ENCODE measurements at places on chromosomes 13 and 19.

DNA sequence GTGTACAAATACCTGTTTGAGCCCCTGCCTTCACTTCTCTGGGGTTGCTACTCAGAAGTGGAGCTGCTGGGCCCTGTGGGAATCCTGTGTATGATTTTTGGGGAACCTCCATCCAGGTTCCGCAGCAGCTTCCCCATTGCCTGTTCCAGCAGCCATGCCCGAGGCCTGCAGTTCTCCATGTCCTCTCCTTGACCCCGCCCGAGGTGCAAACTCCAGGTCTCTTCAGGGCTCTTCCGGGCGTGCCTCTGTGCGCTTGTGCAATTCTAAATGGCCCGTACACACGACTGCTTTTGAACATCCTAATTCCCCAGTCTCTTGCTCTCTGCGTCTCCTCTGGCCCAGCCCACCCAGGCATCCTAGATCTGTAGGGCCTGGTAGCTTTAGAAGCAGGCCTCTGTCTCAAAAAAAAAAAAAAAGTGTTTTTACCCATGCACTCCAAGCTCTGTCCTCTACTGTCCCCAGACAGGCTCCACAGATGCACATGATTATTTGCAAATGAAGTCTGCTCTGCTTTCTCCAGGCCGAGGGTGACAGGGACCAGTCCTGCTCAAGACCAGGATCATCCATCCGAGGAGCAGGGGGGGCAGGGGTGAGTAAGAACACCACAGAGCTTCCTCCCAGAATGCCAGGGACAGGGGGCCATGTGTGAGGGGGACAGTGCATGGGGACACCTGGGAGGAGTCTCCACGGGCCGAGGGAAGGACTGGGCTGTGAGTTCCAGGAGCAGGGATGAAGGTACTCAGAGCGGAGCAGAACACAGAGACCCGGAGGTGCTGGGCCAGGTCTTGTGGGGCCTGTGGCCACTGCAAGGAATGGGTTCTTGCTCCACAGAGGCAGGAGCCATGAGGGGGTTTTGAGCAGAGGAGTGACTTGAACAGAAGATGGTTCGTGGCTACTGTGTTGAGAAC, 51.7 kb downstream of the SLC7A9 start:
- no peak for DNase-seq

DNA sequence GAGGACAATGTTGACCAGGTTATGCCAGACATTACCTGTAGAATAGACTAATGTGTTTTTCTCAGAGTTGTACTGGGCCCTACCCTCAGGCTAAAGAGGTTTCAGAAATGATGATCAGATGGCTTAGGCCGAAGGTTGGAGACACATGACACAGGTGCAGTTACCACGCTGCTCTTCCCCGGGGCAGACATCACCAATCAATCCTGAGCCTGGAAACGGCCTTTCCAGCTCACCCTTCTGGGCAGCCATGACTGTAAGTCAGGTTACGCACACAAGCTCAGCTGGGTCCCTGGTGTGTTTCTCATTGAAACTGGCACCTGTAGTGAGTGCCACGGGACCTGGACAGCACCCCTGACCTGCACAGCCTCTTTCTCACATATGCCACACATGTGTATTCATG, 299.3 kb downstream of the UQCRFS1 start:
- DNase-seq, result no peak

DNA sequence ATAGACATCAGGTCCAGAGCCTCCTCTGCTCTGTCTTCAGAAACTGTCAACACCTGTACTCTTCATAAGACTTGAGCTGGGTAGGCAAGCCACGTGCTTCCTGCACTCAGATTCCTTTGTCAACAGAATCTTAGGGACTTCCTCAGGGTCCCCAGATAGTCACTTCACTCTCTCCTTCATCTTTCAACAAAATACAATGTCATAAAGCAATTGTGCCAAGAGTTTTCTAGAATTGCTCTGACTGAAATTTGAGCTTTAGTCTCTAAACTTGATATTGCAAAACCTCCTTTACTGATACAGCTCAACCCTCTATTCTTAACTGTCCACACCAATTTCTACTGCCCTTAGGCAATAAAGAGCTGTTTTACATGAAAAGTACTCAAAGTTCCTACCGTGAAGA, 179.9 kb downstream of the IRS2 start:
- DNase-seq, result no peak

DNA sequence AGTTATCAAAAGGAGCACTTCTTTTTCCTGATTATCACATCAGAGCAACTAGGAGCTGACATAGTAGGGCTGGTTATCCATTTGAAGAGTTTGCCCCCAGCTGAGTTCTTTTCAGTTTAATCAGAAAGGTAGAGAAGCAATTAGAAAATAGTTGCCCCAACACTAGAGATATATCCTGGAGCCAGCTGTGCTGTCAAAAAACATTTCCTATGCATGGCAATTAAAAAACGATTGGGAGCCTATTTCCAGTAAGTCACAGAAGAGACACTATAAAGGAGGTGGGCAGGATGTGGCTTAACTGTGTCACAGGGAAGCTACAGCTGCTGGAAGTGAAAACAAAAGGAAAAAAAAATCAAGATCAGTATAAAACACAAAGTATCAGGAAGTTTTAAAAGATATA, 155.7 kb upstream of the SLITRK1 start:
- no peak for DNase-seq

- DNase-seq, result no peak
Measured at GRCh38 chr13:96871469-96871868, 122.8 kb downstream of the OXGR1 start.

DNA sequence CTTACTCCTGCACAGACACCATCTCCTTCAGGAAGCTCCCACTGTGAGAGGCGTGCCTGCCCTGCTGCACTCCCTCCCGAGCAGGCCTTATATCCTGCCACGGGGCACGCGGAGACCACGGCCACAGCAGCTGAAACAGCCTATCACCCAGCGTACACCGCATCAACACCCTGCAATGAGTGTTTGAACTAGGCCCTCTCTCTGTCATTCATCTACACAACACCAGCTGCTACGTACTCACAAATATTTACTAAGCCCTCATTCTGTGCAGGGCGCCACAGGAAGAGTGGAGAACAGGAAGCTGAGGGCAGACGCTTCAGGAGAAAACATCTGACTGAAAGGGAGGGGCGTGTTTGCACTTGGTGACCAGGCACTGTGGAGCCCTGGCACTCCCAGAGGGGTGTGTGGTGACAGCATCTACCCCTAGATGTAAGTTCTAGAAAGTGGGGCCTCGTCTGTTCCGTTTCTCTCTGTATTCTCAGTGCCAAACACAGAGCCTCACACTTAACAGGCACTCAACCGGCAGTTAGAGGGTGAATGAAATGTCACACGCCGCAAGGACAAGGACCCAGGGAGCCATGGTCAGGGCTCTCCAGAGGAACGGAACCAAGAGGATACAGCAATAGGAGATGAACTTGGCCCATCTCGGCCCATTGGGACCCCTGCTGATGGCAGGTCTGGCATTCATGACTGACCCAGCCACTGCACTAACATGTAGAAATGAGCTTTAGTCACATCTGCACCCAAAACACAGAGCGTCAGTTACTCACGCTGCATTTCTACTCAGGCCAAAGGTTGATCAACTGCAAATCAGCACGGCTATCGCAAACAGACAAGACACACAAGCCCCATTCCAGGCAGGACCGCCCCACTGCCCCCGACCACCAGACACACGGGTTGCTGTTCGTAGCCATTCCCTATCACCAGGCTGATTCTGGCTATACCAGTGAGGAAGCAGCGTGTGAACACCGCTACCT, 15.7 kb downstream of the RANBP3 start:
- DNase-seq, result peak; percentile 81

GRCh38 chr13:99996381-99996973, 14.9 kb downstream of the ZIC2 start:
- no peak for DNase-seq

DNA sequence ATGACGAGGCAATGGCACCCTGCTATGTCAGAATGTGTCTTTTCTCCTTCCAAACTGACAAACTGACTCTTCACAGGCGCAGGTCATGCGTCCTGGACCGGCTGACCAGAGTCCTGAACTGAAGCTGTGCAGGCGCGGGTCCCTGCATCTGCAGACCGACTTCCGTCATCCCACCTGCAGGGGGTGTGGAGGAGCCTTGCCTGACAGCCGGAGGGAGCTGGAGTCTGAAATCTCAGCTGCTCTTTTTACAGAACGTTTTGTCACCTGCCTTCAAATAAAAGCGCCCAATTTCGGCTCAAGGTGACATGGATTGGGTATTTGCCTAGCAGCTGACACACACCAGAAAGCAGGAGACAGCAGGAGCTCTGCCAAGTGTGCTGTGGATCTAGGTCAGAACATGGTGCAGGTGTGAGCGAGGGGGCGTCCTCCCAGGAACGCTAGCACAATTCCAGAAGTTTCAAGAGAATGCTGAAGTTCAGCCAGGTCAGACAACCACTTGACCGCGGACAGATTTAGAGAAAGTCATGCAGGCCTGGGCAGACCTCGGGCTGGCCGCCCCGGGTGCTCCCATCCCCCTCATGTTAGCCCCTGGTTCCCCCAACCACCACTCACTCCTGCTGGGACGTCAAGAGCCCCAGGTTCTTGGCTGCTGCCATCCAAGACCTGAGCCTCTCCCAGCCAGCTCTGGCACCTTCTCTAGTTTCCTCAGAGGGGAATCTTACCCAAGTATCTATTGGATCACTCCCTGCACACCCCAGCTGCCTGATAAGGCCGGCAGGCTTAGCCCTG, 32.8 kb downstream of the ELL start:
- DNase-seq, result no peak

DNA sequence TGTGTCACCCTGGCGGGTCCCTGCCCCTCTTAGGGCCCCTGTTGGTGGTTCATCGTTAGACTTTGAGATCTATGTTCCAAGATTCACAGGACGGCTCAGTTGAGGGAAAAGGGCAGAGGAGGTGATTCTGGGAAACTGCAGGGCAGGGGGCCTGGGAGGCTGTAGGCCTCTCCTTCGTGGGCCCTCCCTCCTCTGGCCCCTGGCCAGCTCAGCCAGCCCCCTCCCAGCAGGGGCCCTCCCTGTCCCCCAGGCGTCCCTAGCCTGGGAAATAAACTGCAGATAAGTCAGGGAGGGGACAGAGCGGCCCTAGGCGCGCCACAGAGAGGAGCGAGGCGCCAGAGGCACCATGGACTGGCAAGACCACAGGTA, 6.5 kb downstream of the HIF3A start:
- no peak for DNase-seq

DNA sequence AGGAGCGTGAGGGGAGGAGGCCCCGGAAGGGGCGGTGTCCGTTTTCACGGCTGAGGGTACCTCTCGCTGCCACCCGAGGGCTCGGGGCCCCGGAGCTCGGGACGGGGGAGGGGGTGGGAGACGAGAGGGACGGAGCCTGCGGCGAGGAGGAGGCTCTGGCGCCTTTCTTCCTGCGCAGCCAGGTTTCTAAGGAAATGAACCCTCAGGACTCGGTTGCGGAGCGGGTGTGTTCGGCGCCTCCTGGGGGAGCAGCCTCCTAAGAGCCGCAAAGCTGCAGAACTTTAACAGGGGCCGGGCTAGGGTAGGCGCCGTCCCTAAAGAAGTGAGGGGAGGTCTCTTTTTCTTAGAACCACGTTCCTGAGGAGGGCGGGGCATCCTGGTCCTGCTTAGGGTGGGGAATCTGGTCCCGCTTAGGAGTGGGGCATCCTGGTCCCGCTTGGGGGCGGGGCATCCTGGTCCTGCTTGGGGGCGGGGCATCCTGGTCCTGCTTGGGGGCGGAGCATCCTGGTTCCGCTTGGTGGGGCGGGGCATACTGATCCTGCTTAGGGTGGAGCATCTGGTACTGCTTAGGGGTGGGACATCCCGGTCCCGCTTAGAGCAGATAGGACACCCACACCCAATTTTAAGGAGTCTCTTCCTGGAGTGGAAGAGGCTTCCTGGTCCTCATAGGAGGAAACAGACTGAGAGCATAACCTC, 6.2 kb downstream of the SYT5 start:
- peak; percentile 95 for DNase-seq

DNA sequence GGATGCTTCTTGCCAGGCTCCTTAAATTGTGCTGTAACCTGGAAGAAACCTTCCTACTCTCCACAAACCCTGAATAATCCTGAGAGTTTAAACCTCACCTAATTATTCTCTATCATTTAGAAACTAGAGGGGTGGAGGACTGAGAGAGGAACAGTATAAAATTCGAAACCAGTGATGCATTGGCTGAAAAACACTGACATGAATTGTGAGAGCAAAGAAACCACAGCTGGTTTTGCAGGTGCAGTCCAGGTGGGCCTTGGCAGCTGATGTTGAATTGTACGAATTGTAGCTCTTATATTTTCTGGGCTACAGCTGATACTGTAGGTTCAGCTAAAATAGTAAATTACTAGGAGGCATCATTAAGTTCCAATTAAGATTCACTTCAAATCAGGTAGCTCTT, 227.0 kb upstream of the SLITRK5 start:
- DNase-seq, result no peak

- no peak for DNase-seq
Measured at GRCh38 chr13:46529216-46529919, 23.6 kb upstream of the LRCH1 start.

Measured in AG20443 (cell line).